Lung (tissue), 17 donors: ENCODE measurements at places on chromosomes 2 and 18. TPM values are rescaled to one million over a fixed set of nuclear protein-coding genes. Genes with fewer than 3 reads are reported as not detected.

Gene AFG3L2
- 39.5 TPM for total RNA-seq

Gene SCLY
- 16.1 TPM for total RNA-seq

Gene DPP10
- 0.34 TPM for total RNA-seq

Gene CNDP1
- not detected for total RNA-seq

Gene CD8B
- total RNA-seq: 0.77 TPM

Gene LOXHD1
- 1.9 TPM for total RNA-seq

Gene PRKAG3
- total RNA-seq: not detected

Gene RIF1
- total RNA-seq: 78.3 TPM

Gene GPBAR1
- total RNA-seq: 3.2 TPM

Gene FIGLA
- 0.31 TPM for total RNA-seq
